ENCODE measurements at places on chromosomes 12 and 14.

DNA sequence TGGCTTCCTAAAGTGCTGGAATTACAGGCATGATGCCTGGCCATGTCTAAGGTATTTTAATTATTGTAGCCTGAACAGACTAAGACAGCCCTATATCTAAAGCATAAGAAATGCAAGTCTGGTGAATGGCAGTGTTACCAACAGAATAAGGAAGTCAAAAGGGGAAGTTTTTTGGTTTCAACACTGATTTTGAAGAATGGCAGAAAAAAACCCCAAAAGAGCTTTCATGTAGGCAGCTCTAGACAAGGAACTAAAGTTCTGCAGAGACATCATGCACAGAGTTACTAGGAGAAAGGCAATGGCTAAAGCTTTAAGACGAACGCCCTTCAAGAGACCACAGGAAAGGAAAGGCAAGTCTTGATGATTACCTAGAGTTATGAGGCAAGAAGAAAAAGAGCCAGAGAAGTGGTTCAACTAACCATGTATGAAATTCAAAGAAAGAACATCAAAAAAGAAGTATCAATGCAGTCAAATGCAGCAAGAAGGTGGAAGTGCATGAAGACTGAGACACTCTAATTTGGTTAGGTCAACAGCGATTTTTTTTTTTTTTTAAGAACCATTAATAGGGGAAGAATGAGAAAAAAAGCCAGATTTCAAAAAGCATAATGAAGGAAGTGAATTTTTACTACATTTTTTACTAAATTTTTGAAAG is 50.8 kb downstream of the RPS6KA5 start:
- no peak for DNase-seq

GRCh38 chr12:11656550-11656949 is 7.1 kb downstream of the ETV6 start:
- no peak for DNase-seq

DNA sequence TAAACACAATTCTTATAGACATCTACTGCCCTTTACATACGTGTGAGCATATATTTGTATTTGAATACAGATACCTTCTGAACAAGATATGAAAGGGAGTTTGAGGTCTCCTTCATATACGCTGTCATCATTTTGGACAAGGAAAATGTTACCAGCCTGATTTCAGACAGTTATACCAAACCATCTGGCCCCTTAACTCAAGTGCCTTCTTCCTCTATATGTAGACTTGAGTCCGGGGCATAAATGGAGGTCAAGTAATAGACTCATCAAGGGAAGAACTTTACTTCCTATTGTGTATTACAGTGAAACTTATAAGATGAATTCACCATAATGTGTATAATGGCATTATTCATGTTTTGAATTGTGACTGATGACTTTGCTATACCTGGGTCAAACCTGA is 52.2 kb downstream of the FAR2 start:
- DNase-seq = no peak

DNA sequence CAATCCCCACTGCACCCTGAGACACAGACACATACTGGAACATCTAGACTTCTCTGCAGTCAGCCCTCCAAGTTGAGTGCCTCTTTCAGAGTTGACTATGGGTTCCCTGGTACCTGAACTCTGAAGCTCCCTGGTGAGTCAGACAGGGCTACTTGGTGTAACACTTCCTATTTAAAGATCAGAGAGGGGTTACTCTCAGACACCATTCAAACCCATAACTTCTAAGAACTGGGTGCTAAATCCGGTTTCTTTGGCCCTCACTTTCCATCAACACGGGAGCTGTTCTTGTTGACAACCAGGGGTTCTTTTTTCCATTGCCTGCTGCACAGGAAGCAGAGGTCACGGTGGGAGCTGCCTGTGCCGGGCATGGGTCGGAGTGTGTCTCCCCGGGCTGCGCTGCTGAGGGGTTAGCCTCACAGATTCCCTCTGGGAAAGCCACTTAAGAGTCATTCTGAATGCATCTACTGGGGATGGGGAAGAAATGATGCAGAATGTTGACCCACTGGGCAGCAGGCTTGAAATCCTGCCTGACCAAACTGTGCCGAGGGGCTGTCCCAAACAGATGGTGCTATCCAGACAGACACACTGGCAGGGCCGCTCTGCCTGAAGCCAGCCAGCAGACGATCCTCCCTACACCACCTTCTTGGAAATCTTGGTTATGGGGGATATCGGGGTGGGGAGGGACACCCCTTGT is 74.1 kb downstream of the PITPNM2 start:
- peak; percentile 76 for DNase-seq

- DNase-seq = no peak
These were observed 161.0 kb downstream of the CRADD start for GRCh38 chr12:93838193-93838592.

DNA sequence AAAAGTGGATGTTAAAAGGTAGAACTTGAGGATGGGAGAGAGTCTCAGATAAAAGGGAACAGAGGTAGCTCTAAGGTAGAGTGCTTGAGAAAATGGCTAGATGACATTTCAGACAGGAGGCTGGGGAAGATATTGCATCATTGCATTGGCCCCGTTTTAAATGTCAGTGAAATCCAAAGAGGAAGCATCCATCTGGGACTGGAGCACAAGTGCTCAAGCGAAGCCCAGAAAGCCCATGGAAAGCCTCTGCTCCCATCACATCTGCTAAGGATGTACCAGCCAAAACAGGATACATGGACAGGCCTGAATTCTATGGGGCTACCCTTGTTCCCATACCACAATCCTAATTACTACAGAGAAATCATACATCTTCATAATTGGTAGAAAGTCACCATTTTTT is 581.5 kb upstream of the TMEM132C start:
- no peak for DNase-seq

GRCh38 chr14:62420847-62421246 is 624.4 kb downstream of the KCNH5 start:
- DNase-seq = no peak

GRCh38 chr12:25585021-25585523 is 32.0 kb upstream of the LMNTD1 start:
- DNase-seq = no peak

GRCh38 chr12:116647813-116648212 is 88.6 kb downstream of the MAP1LC3B2 start:
- no peak for DNase-seq

- no peak for DNase-seq
These were observed 218.1 kb upstream of the RTL1 start for GRCh38 chr14:101121508-101122139.

- peak; percentile 82 for DNase-seq
These were observed 25.6 kb upstream of the KRAS start for GRCh38 chr12:25276199-25276937.

DNA sequence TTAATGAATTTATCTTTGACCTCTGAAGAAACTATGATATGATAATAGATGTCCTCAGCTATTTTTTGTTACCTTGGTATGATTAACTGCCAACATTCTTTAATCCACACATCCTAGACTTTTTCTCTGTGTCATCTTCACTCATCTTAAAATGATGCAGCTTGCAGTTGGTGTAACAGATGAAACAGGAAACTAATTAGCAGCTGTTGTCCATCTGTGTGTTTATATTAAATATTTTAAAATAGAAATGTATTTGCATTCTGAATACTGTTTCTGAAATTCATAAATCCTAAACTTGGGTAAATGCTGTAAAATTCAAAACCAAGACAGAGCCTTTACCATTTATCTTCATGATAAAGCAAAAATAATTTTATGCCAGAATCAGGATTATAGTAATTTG is 56.1 kb upstream of the GARIN2 start:
- DNase-seq = no peak

DNA sequence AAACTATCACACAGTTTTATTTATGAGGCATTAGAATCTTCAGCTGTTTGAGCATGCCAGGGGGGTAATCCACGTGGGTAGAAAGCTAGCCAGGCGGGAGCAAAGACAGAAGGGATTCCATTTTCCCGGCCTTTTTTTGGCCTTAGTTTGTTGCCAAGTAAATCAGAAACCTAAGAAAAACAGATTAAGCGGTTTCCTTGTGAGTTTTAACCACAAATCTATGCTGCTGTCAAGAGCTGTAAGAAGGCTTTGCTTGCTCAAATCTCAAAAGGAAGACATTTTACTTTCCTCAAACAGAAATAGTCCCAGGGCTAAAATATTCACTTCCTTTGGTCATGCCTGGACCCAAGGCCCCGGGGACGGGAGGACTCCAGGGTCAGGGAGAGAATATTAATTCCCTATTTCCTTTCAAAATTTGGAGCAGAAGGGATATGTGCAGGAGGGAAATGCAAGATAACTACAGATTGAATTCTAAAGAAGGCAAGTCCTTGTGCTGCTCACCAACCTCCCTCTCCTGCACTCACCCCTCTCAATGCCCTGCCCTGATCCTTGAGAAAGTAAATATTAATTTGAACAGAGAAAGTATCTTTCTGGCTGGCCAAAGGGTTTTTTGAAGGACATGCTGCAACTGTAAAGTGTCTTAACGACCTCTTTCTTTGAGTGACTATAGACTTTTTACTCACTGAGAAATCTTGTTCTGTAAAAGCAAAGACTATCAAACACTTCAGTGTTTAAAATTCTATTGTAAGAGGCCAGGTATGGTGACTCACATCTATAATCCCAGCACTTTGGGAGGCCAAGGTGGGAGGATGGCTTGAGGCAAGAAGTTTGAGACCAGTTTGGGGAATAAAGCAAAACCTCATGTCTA is 75.7 kb downstream of the HSD17B6 start:
- DNase-seq = no peak

DNA sequence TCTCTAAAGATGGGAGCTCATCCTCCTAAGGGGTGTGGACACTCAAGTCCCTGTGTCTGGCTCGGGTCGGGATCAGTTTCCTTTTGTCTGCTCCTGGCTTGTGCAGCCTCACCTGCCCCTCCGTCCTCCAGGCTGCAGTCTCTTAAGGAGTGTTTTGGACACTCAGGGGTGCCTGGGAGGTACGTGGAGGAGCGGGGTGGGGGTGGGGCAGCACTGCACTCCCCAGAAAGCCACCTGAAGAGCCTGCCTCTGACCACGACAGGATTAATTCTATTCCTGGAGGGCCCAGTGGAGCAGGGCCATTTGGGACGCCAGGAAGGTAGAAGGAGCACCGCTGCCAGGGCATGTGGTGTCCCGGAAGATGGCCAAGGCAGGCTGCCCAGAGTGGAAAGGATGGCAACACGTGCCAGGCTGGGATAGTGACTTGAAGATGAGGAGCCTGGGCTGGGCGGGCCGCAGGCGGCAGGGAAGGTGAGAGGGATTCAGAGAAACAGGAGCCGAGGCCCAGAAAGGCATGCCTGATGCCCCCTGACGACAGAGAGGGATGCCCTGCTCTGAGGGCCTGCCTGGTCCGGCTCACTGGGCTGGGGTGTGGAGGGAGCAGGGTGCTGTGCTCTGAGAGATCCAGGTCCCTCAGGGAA is 14.8 kb upstream of the LRTM2 start:
- peak; percentile 57 for DNase-seq

DNA sequence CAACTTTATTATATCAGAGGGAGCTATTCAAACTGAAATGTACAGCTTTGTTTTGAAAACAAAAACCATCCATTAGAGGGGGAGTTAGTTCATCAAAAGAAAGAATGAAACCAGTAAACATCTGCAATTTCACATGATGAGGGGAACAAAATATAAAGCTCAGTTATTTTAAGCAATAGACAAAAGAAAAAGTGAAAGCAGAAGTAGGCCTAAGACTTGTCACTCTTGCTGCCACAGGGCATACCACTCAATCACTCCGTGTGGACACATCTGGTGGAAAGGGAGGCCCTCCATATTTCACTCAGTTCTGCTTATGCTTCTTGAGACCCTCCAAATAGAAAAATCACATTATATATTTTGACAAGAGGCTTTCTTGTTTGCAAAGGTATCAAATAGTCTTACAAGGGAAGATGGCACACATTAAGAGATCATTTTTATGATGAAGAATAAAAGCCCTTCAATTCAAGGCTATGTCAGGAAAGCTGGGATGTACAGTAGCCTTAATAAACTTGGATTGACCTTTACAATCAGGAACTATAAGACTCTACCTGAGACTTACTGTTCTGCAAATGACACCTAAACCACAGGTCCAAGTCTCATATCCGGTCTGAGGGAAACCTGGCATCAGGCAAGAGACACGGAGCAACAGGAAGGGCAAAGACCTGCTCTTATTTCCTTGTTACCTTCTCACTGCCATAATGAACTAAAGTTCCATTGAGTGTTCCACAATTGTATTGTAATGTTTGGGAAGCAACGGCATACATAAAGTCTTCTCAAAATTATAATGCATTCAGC is 222.5 kb upstream of the GRIP1 start:
- no peak for DNase-seq

DNA sequence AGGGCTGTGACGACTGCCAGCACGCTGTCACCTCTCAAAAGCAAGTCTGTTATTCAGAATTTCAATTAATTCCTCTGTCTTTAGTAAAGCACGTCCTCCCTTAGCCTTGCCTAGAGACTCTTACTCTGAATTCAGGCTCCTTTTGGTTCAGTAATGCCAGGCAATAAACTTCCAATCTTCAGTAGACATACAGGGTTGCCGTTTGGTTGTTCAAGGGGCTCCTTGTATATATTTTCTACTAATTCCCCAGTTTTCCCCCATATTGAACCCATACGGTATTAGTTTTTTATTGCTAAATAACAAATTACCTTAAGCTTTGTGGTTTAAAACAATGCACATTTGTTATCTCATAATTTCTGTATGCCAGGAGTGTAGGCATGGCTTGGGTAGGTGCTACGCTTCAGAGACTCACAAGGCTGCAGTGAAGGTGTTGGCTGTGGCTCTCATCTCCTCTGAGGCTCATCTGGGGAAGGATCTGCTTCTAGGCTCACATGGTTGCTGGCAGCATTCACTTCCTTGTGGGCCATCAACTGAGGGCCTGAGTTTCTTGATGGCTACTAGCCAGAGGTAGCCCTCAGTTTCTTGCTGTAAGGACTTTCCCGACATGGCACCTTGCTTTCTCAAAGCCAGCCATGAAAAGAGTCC is 7.3 kb upstream of the CLECL1 start:
- no peak for DNase-seq

GRCh38 chr12:51848841-51849735 is 570 bp upstream of the FIGNL2 start:
- no peak for DNase-seq

DNA sequence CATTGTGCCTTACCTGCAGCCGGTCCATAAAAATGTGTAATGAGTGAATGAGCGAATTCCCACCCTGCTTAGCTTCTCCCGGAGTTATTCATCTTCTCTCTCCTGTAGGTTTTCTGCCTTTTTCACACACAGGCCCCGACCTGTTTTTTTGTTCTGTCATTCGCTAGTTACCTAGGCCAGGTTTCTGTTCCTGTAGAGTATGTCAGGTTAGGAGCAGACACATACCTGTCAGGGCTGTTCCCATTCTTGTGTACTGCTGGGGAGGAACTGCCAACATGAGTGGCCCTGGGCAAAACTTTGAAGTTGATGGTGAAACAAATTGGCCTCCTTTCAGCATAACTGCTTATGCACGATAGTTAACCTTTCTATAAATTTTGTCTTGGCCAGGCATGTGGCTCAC is 140.1 kb downstream of the SYNE2 start:
- no peak for DNase-seq

GRCh38 chr12:38921025-38921677 is 15.8 kb upstream of the CPNE8 start:
- DNase-seq = peak; percentile 70

GRCh38 chr12:10562306-10562933 is 51.0 kb downstream of the MAGOHB start:
- DNase-seq = no peak

All from activated effector memory CD4-positive, alpha-beta T cell treated with anti-CD3 and anti-CD28 coated beads, Interleukin-2, amount 50 U/mL, for 16 hours (primary cell).